ENCODE measurements at places on chromosomes 3 and 15. TPM values are rescaled to one million over a fixed set of nuclear protein-coding genes. Genes with fewer than 3 reads are reported as not detected.

The IMP3 gene
- total RNA-seq = 52.8 TPM

The DUOX2 gene
- total RNA-seq = 2.0 TPM

The AHSG gene
- total RNA-seq = not detected

The SLC2A2 gene
- not detected for total RNA-seq

The SERF2 gene
- total RNA-seq = 1,311 TPM

The P2RY13 gene
- 16.4 TPM for total RNA-seq

The TRH gene
- not detected for total RNA-seq

The IL17RB gene
- 7.4 TPM for total RNA-seq

The SLC38A3 gene
- not detected for total RNA-seq

Data from left lung (tissue), 14 donors.